ENCODE measurements at places on chromosomes 5 and 9.

DNA sequence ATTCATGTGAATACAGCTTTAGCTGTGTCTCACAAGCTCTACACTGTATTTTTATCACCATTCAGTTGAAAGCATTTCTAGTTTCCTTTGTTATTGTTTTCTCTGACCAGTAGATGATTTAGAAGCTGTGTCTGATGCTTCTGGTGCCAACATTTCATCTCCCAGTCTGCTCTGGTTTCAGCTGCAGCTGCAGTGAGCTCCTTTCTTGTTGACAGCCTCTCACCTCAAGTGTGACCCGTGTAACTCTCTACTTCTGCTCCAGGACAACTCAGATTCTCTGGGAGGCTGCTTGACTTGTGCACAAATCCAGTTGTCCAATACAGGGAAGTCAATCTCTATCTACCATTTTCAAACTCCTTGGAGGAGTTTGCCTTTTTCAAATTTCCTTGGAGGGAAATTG lies 504.8 kb downstream of the DIRAS2 start:
- DNase-seq: no peak

DNA sequence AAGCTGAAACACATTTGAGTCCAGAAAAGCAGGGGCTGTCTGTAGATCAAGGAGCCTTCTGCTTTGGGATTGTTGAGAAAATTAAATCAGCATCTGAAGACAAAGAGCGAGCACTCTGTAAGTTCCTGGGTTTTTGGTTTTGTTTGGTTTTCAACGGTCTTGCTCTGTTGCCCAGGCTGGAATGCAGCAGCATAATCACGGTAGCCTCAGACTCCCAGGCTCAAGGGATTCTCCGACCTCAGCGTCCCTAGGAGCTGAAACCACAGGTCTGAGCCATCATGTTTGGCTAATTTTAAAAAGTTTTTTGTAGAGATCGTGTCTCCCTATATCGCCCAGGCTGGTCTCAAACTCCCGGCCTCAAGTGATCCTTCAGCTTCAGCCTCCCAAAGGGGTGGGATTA lies 266.5 kb upstream of the ADAMTS16 start:
- no peak for DNase-seq

- DNase-seq: no peak
Measured at GRCh38 chr5:12392246-12392645, 488.0 kb upstream of the CTNND2 start.

GRCh38 chr9:129206905-129207304 lies 28.8 kb upstream of the IER5L start:
- no peak for DNase-seq

DNA sequence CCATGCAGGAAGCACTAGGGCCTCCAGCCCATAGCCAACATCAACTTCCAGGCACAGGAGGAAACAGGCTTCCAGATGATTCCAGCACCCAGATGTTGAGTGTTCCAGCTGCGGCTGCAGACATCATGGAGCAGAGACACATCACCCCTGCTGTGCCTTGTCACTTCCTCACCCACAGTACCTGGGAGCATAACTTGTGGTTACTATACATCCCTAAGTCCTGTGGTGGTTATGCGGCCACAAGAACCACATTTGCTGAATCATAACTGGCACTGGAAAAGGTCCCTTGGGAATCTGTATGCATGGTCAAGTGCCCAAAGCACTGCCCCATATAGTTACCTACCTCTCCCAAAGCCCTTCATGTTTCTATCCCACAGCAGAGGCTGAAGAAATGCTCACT lies 56.6 kb downstream of the WHRN start:
- no peak for DNase-seq

DNA sequence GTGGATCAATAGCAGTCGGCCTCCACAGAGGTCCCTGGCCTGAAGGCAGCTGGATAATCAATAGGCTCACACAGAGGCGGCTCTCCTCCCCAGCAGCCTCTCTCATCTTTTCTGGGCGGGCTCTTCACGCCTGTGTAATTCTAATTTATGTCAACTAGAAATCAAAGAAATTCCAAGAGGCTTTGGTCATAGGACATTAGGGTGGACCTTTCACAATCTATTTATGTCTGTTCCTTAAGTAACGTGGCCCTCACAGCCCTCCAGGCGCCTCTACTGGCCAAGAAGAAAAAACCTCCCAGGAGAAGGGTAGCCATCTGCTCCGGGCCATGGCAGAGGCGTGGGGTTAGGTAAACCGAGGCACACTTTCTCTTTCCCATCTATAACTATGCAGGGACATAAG lies 205.1 kb upstream of the EFNA5 start:
- no peak for DNase-seq

DNA sequence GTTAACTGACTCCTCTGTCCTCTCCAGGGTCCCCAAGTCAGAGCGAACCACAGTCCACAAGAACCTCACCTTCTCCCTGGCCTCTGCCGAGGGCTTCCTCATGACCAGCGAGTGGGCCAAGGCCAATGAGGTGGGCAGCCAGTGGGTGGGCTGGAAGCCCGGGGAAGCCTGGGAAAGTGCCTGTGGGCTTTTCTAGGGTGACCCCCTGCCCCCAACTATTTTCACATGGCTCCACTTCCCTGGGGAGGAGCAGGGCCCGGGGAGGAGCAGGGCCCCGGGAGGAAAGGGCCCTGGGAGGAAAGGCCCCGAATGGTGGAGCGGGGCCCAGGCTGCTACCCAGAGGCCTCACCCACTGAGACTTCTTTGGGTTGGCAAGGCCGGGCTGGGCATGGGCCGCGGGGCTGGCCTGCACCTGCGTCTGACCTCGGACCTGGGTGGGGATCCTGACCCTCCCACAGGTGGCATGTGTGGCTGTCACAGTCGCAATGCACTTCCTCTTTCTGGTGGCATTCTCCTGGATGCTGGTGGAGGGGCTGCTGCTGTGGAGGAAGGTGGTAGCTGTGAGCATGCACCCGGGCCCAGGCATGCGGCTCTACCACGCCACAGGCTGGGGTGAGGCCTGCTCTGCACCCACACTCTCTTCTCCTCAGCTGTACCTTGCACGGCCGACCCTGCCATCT lies 17.9 kb downstream of the ADGRD2 start:
- DNase-seq: no peak

DNA sequence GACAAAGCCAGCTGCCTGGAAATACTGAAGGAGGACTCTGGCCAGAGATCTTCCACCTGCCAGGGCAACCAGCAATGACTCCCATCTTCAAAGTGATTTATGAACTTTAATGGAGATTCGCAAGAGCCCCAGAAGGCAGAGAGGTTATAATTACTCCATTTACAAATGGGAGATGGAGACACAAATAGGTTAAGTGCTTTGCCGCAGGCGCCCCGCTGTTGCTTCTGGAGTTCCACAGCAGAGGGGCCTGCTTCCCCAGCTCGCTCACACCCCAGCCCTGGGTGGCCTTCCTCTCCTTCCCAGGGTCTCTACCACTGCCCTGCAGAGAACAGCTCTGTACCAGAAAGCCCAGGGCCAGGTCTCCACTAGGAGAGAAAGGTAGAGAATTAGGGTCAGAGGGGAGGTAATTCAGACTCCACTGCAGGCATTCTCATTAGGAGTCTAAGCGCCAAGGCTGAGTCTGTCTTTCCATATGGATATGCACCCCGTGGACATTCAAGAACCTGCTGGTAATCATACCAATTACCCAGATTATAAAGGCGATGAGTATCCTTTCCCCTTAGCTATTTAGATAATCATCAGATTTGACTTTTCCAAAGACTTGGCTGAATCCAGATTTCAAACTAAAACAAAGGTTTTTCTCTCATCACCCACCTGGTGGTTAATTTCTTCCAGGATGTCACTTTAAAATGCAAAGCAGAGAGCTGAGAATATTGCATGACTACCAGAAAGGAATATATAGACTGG lies 157.6 kb upstream of the TUT7 start:
- no peak for DNase-seq

DNA sequence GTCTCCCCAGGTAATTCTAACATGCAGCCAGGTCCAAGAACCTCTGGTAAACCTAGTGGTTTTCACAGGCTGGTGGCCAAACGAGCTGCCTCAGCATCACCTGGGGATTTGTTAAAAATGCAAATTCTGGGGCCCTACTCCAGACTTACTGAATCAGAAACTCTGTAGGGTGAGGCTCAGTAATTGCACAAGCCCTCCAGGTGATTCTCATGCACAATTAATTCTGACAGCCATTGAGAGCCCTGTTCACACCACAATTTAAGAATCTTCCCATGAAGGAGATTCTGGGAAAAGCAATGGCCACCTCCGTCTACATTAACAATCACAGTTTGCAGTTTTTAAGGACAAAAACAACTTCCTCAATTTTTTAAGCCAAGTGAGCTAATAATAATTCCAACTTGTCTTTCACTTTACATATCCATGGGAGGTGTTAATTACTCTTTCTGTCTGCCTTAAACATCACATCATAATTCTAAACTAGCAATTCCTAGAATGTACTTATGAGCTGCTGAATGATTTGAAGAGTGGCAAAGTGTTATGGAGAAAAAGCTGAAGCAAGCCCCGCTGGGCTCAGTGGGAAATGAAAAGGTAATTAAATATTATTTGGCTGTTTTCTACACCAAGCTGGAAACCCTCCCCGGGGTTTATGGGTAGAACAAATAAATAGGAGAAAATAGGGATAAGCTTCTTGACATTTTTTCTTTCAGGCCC lies 70.0 kb downstream of the GLDC start:
- DNase-seq: peak; percentile 28

All from NCI-H526 treated with DMSO at 0.1 percent for 48 hours (cell line).